ENCODE measurements at places on chromosomes 2 and 18. TPM values are rescaled to one million over a fixed set of nuclear protein-coding genes. Genes with fewer than 3 reads are reported as not detected.

The DSC3 gene
- 0.24 TPM for total RNA-seq

The ACTG2 gene
- 7.2 TPM for total RNA-seq

The ABCB11 gene
- under 0.01 TPM for total RNA-seq

The PTH2R gene
- not detected for total RNA-seq

The CDH2 gene
- 1.3 TPM for total RNA-seq

The IL37 gene
- not detected for total RNA-seq

The ARHGAP25 gene
- 1.3 TPM for total RNA-seq

The AQP12A gene
- total RNA-seq = not detected
